ENCODE measurements at places on chromosomes 4 and X.

- no peak for DNase-seq
Observed at GRCh38 chr4:182488896-182489295, 245.7 kb downstream of the TENM3 start.

- no peak for DNase-seq
Observed at GRCh38 chr4:183831026-183831446, 74.1 kb upstream of the STOX2 start.

DNA sequence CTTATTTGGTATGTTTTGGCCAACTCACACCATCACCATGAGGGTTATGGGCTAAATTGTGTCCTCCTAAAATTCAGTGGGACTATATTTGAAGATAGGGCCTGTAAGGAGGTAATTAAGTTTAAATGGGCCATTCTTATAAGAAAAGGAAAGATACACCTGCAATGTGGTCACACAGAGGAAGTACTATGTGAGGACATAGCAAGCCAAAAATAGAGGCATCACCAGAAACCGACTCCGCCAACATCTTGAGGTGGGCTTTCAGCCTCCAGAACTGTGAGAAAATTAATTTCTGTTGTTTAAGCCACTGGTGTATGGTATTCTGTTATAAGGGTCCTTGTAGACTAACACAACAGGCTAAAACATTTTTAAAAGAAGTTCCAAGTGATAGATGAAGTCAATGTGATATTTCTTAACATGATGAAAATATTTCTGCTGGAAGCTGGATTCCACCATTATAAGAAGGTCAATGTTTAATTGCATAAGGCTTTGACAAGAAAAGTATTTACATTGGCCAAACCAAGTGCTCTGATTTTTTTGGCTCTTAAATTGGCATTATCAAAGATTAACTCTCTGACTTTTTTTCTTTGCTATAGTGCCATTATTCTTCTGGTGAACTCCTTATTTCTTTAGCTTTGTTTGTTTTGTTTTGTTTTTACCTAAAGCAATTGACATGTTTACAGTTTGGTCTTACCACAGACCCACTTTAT, 540.9 kb downstream of the PPARGC1A start:
- no peak for DNase-seq

GRCh38 chrX:68193234-68193633, 240.1 kb downstream of the OPHN1 start:
- no peak for DNase-seq

- no peak for DNase-seq
Observed at GRCh38 chr4:27467351-27467750, 606.7 kb downstream of the STIM2 start.

DNA sequence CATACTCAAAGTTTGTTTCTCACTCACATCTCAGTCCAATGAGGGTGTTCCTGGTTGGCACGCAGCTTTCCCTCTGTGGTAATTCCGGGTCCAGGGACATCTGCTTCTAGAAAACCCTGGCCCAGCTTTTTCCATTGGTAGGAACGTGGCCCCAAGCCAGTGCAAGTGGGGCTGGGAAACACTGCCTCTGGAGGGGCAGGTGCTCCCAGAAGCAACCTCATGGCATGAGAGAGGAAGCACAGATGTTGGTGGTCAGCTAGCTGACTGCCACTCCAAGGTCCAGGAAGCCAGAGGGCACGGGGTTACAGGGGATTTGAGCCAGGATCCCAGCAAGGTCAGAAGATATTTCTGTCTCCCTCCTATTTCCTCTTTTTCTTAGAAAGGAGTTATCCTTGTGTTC, 47.5 kb downstream of the DCTD start:
- no peak for DNase-seq

DNA sequence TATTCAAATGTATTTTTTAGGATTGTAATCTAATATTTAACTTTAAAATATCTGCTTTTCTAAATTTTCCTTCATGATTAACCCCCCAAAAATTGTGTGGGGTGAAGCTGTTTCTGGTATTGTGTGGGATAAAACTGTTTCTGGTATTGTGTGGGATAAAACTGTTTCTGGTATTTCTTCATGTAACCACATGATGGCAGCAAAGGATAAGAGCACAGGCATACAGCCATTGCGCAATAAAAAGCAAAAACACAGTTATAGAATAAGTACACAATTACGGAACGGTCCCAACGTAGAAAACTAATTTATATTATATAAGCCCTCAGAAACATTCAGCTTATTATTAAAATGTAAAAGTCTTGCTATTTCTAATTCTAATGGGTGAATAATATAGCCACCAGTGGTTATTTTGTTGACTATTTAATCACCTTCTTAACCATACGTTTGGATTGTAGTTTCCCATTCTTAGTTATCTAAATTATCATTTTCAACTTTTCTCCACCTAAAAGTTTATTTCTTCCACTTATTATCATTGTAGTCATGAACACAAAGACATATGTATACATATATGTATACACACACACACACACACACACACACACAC, 333.9 kb upstream of the FSTL5 start:
- no peak for DNase-seq

DNA sequence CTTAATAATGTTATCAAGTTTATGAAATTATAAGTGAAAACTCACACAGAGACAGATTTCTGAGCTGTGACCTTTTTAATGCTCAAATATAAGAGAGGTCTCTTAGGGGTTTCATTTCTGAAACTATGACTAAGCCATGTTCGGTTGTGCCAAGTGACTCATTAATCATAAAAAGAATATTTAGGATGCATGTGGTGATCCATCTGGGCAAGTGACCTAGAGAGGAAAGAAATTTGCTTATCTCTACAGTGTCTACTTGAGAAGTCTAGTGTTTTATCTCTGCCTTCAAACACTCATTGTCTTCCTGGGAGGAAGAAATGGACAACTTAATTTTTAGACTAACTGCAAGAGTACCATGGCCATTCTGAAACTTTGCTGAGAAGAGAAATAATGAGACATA, 545.3 kb upstream of the GRID2 start:
- DNase-seq = no peak

DNA sequence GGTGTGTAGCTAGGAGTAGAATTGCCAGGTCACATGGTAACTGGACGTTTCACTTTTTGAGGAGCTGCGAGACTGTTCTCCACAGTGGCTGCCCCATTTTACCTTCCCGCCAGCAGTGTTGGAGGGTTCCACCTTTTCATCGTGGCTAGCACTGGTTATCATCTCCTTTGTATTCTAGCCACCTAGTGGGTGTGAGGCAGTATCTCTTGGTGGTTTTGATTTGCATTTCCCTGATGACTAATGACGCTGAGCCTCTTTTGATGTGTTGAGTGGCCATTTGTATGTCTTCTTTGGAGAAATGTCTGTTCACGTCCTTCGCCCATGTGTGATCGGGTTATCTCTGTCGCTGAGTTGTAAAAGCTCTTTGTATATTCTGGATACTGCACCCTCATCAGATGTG, 10.6 kb downstream of the ABCD1 start:
- DNase-seq = no peak

- DNase-seq = no peak
Observed at GRCh38 chr4:55355555-55355954, 9.5 kb downstream of the SRD5A3 start.

- no peak for DNase-seq
Observed at GRCh38 chr4:170089668-170090351, at the start of gene AADAT. Gene AADAT (minus strand): TSS chr4:170089956. CDS start chr4:170089690, 266 bp downstream.

DNA sequence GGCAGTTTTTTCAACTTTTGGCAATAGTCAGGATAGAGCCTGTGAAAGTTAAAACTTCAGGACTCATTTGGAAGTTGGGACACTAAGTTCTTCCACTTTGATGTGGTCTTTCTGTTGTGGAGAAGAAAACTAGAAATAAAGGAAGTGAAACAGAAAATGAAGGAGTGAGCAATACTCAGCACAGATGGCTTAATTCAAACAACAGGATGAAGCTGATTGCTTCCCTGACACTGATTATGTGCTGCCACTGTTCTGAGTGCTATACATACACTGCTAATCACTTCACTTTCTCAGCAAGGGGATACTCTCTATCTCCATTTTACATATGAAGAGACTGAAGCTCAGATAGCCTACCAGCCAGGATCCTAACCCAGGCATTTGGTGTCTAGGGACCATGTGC, 235.1 kb upstream of the CPEB2 start:
- DNase-seq = no peak

DNA sequence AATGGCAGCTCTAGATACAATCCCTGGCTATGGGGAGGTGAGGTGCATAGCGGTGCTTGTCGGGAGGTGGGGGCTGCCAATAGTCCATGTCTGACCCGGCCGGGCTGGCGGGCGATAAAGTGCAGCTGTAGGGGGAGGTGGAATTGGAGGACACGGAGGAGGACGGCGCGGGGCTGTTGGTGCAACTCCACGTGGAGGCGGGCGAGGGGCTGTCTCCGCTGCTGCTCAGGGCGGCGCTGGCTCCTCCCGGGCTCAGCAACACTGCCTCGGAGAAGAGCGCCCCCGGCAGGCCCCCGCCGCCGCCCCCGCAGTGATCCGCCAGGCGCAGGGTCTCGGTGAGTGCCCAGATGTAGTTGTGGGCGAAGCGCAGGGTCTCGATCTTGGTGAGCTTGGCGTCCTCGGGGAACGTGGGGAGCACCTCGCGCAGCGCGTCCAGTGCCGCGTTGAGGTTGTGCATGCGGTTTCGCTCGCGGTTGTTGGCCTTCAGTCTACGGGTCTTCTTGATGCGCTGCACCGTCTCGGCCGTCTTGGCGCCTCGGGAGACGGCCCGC, 1.3 kb downstream of the NEUROG2 start:
- DNase-seq = no peak

DNA sequence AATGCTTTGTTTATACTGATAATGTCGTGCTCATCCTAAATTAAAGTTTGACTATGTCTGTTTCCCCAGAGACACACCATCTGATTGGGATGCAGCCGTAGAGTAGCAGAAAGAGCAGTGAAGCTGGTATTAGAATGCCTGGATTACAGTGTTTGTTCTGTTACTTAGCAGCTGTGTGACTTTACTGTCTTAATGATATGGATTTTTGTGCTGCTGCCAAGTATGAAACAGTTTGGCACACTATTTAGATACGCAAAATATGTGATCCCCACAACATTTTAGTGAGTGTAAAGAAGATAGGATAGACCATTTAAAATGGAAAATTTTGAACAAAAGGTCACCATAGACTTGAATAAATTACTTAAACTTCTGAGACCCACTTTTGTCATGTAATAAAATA, 1.2 kb upstream of the CHIC1 start:
- DNase-seq = no peak

DNA sequence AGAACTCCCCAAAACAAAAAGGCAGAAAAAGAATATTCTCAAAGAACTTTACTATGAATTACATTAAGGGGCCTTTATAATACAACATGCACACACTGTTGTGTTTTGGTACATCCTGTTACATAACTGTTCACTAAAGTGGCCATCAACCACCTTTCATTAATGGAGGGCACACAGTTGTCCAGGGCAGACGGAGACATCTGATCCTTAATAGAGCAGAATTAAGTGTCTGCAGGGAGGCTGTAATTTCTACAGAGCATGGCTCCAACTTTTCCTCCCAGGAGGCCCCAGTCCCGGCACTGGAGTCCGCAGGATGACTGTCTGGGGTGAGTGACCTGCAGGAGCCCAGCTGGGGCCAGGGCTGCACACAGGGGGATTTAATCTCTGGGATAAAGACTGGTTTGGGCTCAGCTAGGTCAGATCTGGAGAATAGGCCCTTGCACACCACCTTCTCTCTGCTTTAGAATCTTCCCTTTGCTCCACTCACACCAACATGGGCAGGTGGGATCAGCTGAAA, 233.4 kb downstream of the MAML3 start:
- no peak for DNase-seq

GRCh38 chr4:169723207-169723965, 34.4 kb downstream of the HPF1 start:
- DNase-seq = no peak

DNA sequence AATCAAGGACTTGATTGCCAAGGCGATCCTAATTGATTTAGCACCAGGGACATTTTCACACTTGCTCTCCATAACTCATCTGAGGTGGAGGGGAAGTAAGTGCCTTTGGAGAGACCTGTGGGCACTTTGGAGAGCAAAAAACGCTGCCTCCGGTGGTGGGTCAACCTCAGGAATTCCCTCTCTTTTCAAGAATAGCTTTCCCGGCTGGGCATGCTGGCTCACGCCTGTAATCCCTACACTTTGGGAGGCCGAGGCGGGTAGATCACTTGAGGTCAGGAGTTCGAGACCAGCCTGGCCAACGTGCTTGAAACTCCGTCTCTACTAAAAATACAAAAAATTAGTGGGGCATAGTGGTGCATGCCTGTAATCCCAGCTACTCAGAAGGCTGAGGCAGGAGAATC, 49.2 kb downstream of the PRPS1 start:
- DNase-seq = no peak
